Frontal cortex (tissue), 4 donors: ENCODE measurements at places on chromosomes 16 and 17.

- no peak for DNase-seq
These were observed 41.8 kb upstream of the ARL4D start for GRCh38 chr17:43356999-43357398.

DNA sequence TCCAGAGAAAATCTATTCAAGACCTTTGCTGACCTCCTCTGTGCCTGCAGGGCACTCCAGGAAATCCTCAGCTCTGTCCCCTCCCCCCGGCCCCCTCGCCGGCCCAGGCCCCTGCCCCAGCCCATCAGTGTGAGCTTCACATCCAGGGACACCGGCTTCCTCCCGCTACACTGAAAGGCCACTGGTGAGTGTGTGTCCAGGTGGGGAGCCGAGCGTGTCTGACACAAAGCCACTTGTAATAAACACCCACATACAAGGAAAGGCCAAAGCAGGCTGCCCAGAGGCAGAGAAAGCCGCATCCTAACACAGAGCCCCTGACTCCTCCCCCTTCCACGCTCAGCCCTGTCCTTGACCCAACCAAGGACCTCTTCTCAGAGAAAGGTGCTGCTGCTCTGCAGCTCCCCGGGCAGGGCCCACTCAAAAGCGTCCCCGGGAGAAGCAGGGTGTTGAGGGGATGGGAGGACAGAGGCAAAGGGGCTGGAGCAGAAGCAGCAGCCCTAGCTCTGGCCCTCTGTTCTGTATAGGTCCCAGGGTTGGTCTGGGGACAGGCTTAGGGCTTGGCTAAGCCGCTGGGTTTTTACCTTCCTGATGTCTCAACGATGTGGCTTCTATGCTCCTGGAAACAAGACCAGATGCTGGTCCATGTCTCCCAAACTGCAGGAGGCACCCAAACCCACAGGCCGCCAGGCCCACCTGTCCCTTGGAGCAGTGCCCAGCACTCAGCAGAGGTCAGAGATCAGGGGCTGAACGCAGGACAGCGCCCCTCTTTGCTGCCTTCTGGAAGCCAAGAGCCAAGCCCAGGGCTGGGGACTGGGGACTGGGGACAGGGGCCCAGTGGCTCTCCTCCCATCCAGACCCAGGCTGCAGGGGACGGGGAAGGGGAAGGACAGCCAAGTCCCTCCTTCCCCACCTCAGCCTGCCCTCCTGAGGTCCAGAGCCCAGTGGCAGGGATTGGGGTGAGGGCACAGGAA is 15.3 kb downstream of the MNT start:
- DNase-seq = no peak

DNA sequence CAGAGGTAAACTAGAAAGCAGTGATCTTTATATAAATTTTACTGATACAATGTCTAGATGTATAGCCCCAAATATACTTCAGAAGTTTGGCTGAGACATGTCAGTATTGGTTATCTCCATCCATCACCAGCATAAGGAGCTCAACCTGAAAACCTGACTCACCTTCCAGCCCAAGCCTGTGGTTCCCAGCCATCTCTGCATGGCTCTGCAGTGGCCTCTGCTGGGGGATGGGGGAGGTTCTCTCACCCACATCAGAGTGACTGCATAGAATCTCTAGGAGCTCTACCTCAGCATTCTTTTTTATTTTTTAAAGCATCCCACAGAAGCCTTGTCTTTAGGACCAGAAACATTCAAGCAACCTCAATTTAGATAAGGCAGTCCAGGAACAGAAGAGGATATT is 27.3 kb downstream of the USP7 start:
- no peak for DNase-seq

DNA sequence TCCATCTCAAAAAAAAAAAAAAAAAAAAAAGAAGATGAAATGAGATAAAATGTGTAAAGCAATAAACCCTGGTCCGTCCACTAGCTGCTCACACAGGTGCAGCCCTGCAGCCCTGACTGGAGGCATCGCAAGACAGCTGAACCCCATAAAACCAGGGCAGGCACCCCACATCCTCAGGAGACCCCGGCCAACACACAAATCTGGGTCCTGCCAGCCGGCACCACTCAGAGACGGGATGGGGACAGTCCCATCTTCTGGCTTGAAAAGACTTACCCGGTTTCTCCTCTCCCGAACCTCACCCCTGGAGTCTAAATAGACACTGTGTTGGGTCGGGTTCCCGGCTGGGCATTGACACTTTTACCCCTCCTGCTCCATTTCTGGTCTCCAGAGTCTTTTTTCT is 52.7 kb upstream of the TNRC6C start:
- DNase-seq = no peak

DNA sequence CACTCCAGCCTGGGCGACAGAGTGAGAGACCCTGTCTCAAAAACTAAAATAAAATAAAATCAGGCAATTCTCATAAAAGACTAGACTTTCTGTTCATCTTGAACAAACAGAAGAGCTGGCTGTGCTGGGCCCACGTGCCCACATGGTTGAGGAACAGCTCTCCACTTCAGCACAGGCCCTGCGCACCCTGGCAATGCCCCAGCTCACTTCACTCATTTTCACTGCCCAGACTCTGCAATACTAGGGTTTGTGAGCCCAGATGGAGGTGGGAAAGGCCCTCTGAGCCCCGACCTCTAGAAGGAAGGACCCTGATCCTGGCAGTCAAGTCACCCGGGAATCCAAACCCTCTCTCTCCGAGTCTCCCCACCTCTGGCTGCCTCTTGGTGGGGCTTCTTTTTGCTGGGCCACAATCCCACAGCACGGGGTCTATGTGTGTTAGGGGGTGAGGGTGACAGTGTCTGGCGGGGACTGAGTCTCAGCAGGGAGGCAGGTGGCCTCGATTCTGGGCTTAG is 14.8 kb downstream of the MYLK3 start:
- DNase-seq = no peak

- DNase-seq = no peak
These were observed 22.5 kb upstream of the NSMCE1 start for GRCh38 chr16:27291106-27291505.

DNA sequence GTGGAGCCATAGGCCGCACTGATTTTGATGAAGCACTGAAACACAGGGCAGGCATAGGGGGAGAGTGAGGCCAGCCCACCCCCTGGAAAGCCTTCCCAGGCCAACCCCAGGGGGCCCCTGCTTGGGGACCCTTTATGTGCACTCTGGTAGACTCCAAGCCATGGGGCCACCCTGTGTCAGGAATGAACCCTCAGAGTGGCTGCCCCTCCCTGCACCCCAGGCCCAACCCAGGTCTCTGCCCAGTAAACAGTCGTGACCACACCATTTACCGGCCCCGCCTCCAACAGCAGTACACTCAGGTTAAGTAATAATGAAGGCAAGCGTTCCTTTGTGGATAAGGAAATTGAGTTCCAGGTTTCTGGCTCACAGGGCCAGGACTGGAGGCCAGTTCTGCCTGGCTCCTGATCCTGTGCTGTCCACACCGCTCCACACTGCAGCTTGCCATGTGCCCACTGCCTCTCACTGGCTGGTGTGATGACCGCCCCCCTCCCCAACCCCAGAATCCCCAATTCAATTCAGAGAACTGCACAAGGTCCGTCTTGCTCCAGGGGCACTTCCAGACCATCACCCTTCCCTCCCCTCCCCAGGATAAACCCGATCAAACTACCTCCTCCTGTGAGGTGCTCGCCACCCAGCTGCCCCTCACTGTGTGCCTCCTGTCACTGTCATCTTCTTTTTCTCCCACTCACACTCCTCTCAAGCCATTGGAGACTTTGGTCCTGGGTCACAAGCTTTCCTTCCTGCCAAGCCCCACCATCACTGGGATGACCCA is 13.6 kb downstream of the PIMREG start:
- DNase-seq = no peak
